CD4-positive, alpha-beta T cell (primary cell): ENCODE measurements at places on chromosomes 2 and 18. TPM values are rescaled to one million over a fixed set of nuclear protein-coding genes. Genes with fewer than 3 reads are reported as not detected.

GRCh38 chr18:55934821-55935220 lies 346.8 kb upstream of the TCF4 start:
- no peaks in the 10 kb centered on the region for H3K36me3 ChIP-seq
- no peaks in the 10 kb centered on the region for H3K27me3 ChIP-seq
- no peak overlapping the region for H3K4me3 ChIP-seq
- no peaks in the 10 kb centered on the region for H3K4me1 ChIP-seq
- no peak for DNase-seq

DNA sequence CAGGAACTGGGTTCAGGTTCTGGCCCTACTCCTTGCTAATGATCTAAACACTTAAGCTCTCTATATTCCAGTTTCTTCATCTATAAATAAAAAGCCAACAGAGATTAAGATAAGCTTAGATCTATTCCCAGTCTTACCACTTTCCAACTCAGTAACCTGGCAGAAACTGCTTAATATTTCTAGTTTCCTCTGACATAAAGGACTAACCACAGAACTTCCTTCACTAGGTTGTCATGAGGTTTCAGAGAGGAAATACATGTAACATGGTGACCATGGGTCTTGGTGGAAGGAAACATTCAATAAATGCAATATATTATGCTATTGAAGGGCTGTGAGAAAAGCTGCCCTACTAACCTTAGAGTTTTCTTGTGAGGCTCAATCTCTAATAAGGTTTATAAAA lies 114.4 kb upstream of the PDE1A start:
- no peak overlapping the region for H3K27ac ChIP-seq
- no peaks in the 10 kb centered on the region for H3K36me3 ChIP-seq
- no peak for DNase-seq
- H3K27me3 ChIP-seq: no peaks in the 10 kb centered on the region

DNA sequence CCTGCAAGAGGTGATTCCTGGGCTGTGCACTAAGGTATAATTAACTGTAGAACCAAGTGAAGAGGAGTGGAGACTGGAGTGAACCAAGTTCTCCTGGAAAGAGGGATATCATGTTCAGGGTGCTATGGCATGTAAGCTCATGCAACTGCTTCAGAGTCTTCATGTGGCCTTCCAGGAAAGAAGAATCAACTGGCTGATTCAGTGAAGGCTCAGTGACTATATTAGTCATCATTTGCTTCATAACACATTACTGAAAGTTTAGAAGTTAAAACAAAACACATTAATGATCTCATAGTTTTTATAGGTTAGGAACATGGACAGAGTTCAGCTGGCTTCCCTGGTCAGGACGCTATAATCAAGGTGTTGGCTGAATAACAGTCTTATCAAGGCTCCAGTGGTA lies 1200.8 kb upstream of the GYPC start:
- no peaks in the 10 kb centered on the region for H3K27me3 ChIP-seq
- DNase-seq: no peak

DNA sequence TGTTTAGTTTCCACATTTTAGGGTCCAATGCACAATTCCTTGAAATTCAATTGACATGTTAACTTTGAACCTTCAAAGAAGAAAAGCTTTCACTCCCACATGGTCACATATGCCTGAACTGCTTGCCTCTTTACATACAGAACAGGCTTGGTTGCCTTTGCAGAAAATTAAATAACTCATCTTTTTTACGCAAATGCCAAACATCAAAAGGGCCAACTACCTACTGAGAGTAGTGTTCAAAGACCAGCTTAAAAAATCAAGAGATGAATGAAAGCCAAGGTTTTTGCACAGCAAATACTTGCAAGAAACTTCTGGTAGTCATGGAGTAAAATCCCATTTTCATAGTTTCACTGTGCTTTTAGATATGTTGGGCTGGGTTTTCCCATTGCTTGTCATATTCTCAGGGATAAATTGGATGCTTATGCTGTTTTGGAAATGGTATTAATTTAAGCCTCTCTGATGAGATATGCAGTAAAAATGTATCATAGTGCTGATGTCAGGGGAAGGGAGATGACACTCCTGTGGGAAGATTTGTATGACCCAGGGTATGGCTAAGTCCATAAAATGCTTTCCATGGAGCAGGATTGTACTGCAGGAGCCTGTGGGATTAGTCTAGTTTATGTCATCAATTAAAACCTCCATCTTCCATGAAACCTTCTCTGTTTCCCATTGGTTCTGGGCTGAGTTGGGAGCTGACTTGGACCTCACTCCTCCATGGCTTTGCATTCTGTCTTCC lies 60.6 kb upstream of the DARS1 start:
- no peak overlapping the region for H3K4me3 ChIP-seq
- peaks cover 27% of the 10 kb centered on the region for H3K4me1 ChIP-seq
- H3K27ac ChIP-seq: no peak overlapping the region
- DNase-seq: no peak

DNA sequence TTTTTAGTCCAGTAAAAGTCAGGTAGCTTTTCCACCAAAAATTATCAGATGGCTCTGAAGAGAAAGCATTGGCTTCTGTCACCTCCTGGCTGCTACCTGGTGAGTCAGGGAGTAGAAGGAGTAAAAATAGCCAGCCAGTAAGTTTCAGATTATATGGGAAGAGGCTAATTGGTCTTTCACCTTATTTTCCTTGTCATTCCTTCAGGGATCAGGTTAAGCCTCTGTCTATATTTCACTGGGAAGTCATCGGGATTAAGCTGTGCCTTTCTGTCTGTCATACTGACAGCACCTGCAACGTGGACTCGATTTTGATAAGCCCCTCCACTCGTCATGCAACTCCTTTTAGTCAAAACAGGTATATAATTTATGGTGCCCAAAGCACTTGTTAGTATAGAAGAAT lies 380.7 kb upstream of the CELF4 start:
- no peak overlapping the region for H3K27ac ChIP-seq
- no peaks in the 10 kb centered on the region for H3K4me1 ChIP-seq
- no peak for DNase-seq
- no peaks in the 10 kb centered on the region for H3K36me3 ChIP-seq

- H3K36me3 ChIP-seq: no peaks in the 10 kb centered on the region
- H3K27me3 ChIP-seq: no peaks in the 10 kb centered on the region
- H3K4me1 ChIP-seq: no peaks in the 10 kb centered on the region
- DNase-seq: no peak
- H3K4me3 ChIP-seq: no peak overlapping the region
Observed at GRCh38 chr18:48179666-48180065, 229.5 kb downstream of the ZBTB7C start.

DNA sequence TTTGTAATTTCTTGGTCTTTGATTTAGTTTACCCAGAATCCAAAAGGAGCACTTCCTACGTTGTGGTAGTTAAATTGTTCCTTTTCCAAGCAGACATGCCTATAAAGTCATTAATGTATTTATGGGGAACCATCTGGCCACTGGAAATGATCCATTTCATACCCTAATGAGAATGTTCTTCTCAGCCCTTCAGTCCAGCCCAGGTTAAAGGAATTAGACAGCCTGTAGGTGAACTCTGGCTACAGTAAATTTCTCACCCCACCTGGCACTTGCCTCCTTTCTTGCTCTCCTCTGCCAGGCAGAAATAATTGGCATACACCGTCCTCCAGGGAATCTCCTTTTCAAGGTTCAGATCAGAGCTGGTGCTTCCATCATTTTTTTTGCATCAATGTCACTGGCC lies 121.1 kb downstream of the SETBP1 start:
- H3K36me3 ChIP-seq: no peaks in the 10 kb centered on the region
- H3K4me1 ChIP-seq: no peaks in the 10 kb centered on the region
- DNase-seq: no peak
- no peak overlapping the region for H3K4me3 ChIP-seq
- no peaks in the 10 kb centered on the region for H3K27me3 ChIP-seq
- no peak overlapping the region for H3K27ac ChIP-seq

SP100 gene
- total RNA-seq: 242 TPM

ZNF516 gene
- total RNA-seq: 22.4 TPM

DUSP2 gene
- total RNA-seq: 730 TPM
